Spleen (tissue), 13 donors: ENCODE measurements at places on chromosomes 5 and 9.

DNA sequence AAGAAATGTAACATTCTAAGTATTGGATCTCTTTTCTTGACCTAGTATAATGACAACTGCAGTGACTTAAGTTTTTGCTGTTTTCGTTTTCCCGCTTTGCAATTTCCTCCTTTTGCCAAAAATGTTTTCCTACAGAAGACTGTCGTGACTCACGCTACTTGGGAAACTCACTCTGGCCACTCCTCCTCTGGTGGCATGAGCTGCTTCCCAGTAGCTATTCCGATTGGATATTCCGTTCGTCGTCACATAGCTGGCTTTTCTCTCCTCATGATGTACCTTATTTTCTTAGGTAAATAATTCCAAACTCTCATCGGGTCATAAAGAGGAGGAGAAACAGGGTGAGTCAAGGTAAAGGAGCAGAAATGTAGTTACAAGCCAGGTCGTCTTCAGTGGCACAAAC, 64.9 kb downstream of the GOLPH3 start:
- DNase-seq, result no peak
- peaks cover 59% of the 10 kb centered on the region for H3K36me3 ChIP-seq
- H3K4me3 ChIP-seq, result no peak overlapping the region
- H3K4me1 ChIP-seq, result no peaks in the 10 kb centered on the region

- H3K27me3 ChIP-seq, result no peaks in the 10 kb centered on the region
- H3K4me1 ChIP-seq, result no peaks in the 10 kb centered on the region
- H3K27ac ChIP-seq, result no peak overlapping the region
- DNase-seq, result no peak
- no peaks in the 10 kb centered on the region for H3K36me3 ChIP-seq
These were observed 1.8 kb downstream of the NUDT12 start for GRCh38 chr5:103560826-103561225.

- no peaks in the 10 kb centered on the region for H3K36me3 ChIP-seq
- no peak overlapping the region for H3K27ac ChIP-seq
- H3K4me1 ChIP-seq, result no peaks in the 10 kb centered on the region
- H3K27me3 ChIP-seq, result no peaks in the 10 kb centered on the region
- no peak overlapping the region for H3K4me3 ChIP-seq
- DNase-seq, result no peak
These were observed 632.4 kb downstream of the SEMA5A start for GRCh38 chr5:8913522-8913921.

- no peak overlapping the region for H3K4me3 ChIP-seq
- no peaks in the 10 kb centered on the region for H3K36me3 ChIP-seq
- DNase-seq, result peak; percentile 80
- H3K27ac ChIP-seq, result no peak overlapping the region
- peaks cover 98% of the 10 kb centered on the region for H3K4me1 ChIP-seq
These were observed 34.1 kb downstream of the NEK6 start for GRCh38 chr9:124291801-124292396.

- H3K36me3 ChIP-seq, result no peaks in the 10 kb centered on the region
- H3K4me1 ChIP-seq, result no peaks in the 10 kb centered on the region
- H3K27ac ChIP-seq, result peak within 1 kb of the TSS; percentile 91
- no peak for DNase-seq
- H3K4me3 ChIP-seq, result peak within 1 kb of the TSS; percentile 92
- H3K27me3 ChIP-seq, result no peaks in the 10 kb centered on the region
These were observed at the start of gene FER for GRCh38 chr5:108747774-108748400. FER (plus strand) TSS chr5:108747897; CDS start chr5:108798183, 50,286 bp downstream.

GRCh38 chr5:170791325-170791954, 7.9 kb downstream of the GABRP start:
- DNase-seq, result no peak
- H3K36me3 ChIP-seq, result no peaks in the 10 kb centered on the region
- H3K4me1 ChIP-seq, result no peaks in the 10 kb centered on the region
- H3K27ac ChIP-seq, result no peak overlapping the region
- no peaks in the 10 kb centered on the region for H3K27me3 ChIP-seq

DNA sequence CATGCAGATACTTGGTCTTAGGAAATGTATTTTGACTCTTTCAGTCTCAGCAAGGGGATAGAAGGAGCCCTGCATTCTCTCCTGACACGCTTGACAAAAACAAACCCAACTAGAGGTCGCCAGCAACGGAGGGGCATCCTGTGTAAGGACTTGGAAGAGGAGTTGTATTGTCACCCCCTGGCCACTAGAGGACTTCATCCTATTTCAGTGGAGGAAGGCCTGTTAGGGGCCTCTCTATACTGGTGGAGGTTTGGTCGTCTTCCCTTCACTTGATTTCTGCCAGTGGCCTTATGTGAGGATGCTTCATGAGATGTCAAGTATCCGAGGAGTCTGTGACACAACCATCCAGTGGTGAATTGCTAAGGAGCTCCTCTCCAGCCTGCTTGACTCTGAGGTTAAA, 122.8 kb upstream of the STC2 start:
- no peak overlapping the region for H3K4me3 ChIP-seq
- H3K27ac ChIP-seq, result no peak overlapping the region
- H3K36me3 ChIP-seq, result no peaks in the 10 kb centered on the region
- H3K27me3 ChIP-seq, result no peaks in the 10 kb centered on the region

- peaks cover 8% of the 10 kb centered on the region for H3K4me1 ChIP-seq
- H3K36me3 ChIP-seq, result no peaks in the 10 kb centered on the region
- H3K4me3 ChIP-seq, result no peak overlapping the region
- H3K27ac ChIP-seq, result no peak overlapping the region
- H3K27me3 ChIP-seq, result no peaks in the 10 kb centered on the region
- no peak for DNase-seq
These were observed 47.2 kb downstream of the ARHGEF28 start for GRCh38 chr5:73673161-73673591.

DNA sequence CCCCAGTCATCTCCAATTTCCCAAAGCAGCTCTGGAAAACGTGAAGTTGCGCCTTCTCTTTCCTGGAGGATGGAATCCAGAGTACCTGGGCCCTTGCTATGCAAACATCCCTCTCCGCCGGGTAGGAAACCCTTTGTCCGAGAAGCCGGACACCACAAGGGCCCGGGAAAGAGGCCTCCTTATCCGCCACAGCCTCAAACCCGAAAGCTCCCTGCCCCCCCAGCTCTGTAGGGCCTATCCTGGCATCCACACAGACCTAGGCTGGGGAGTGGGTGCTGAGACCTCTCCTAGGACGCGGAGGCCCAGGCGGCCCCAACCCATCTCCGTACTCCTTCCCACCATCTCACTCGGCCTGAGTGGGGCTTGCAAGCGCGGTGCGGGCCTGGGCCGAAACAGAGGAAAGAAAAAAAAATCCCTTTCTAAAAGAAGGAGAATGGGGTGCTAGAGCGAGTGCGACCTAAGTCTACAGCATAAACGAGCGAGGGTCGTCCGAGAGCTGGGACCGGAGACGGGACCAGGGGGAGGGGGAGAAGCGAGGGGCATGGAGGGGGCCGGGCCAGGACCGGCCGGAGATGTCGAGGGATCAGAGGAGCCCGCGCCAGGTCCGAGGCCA, 624 bp downstream of the FBXW11 start:
- H3K27me3 ChIP-seq, result no peaks in the 10 kb centered on the region
- no peaks in the 10 kb centered on the region for H3K36me3 ChIP-seq
- H3K4me1 ChIP-seq, result peaks cover 64% of the 10 kb centered on the region
- DNase-seq, result peak; percentile 86
- H3K27ac ChIP-seq, result peak overlapping the region; percentile 92

- H3K27me3 ChIP-seq, result no peaks in the 10 kb centered on the region
- H3K4me1 ChIP-seq, result peaks cover 31% of the 10 kb centered on the region
- H3K36me3 ChIP-seq, result no peaks in the 10 kb centered on the region
These were observed 296.5 kb downstream of the ARHGAP26 start for GRCh38 chr5:143066556-143067281.

- no peak overlapping the region for H3K27ac ChIP-seq
- no peak overlapping the region for H3K4me3 ChIP-seq
- no peaks in the 10 kb centered on the region for H3K4me1 ChIP-seq
- DNase-seq, result no peak
These were observed 248.7 kb upstream of the SLC30A5 start for GRCh38 chr5:68845131-68845530.

GRCh38 chr5:36070687-36071571, 4.2 kb upstream of the UGT3A2 start:
- peak overlapping the region; percentile 71 for H3K27ac ChIP-seq
- H3K4me1 ChIP-seq, result no peaks in the 10 kb centered on the region
- DNase-seq, result no peak
- no peaks in the 10 kb centered on the region for H3K36me3 ChIP-seq
- peak overlapping the region; percentile 38 for H3K4me3 ChIP-seq
- peaks cover 20% of the 10 kb centered on the region for H3K27me3 ChIP-seq

GRCh38 chr9:6354072-6354686, 26.0 kb downstream of the TPD52L3 start:
- H3K4me3 ChIP-seq, result no peak overlapping the region
- no peak overlapping the region for H3K27ac ChIP-seq
- no peaks in the 10 kb centered on the region for H3K4me1 ChIP-seq

GRCh38 chr9:89116805-89117192, 61.8 kb downstream of the SHC3 start:
- H3K4me3 ChIP-seq, result no peak overlapping the region
- H3K27ac ChIP-seq, result no peak overlapping the region
- no peak for DNase-seq
- H3K27me3 ChIP-seq, result no peaks in the 10 kb centered on the region
- no peaks in the 10 kb centered on the region for H3K4me1 ChIP-seq

GRCh38 chr9:19809422-19810269, 20.8 kb upstream of the SLC24A2 start:
- no peaks in the 10 kb centered on the region for H3K36me3 ChIP-seq
- DNase-seq, result no peak
- H3K27me3 ChIP-seq, result no peaks in the 10 kb centered on the region
- no peak overlapping the region for H3K4me3 ChIP-seq

- H3K4me1 ChIP-seq, result peaks cover 95% of the 10 kb centered on the region
- peaks cover 16% of the 10 kb centered on the region for H3K36me3 ChIP-seq
- peak; percentile 65 for DNase-seq
- no peaks in the 10 kb centered on the region for H3K27me3 ChIP-seq
- H3K4me3 ChIP-seq, result no peak overlapping the region
- no peak overlapping the region for H3K27ac ChIP-seq
These were observed 5.3 kb downstream of the BRD3 start for GRCh38 chr9:134062461-134063087.

GRCh38 chr9:89313842-89314241, 2.8 kb downstream of the CKS2 start:
- H3K36me3 ChIP-seq, result no peaks in the 10 kb centered on the region
- no peak overlapping the region for H3K4me3 ChIP-seq
- H3K27ac ChIP-seq, result peak overlapping the region; percentile 9
- no peak for DNase-seq

- peaks cover 32% of the 10 kb centered on the region for H3K4me1 ChIP-seq
- peak overlapping the region; percentile 98 for H3K27ac ChIP-seq
- H3K27me3 ChIP-seq, result no peaks in the 10 kb centered on the region
- DNase-seq, result no peak
- H3K4me3 ChIP-seq, result peak overlapping the region; percentile 77
These were observed 1.7 kb upstream of the TENT4A start for GRCh38 chr5:6711409-6712141.

- H3K4me3 ChIP-seq, result no peak overlapping the region
- no peaks in the 10 kb centered on the region for H3K27me3 ChIP-seq
- no peak overlapping the region for H3K27ac ChIP-seq
- H3K4me1 ChIP-seq, result no peaks in the 10 kb centered on the region
- no peaks in the 10 kb centered on the region for H3K36me3 ChIP-seq
These were observed 273.5 kb downstream of the SLF1 start for GRCh38 chr5:94891972-94892371.

GRCh38 chr5:133635051-133635450, 22.7 kb upstream of the FSTL4 start:
- DNase-seq, result no peak
- no peak overlapping the region for H3K4me3 ChIP-seq
- H3K27me3 ChIP-seq, result no peaks in the 10 kb centered on the region
- no peaks in the 10 kb centered on the region for H3K4me1 ChIP-seq
- H3K27ac ChIP-seq, result no peak overlapping the region
- no peaks in the 10 kb centered on the region for H3K36me3 ChIP-seq

GRCh38 chr9:1120500-1121165, 70.5 kb downstream of the DMRT2 start:
- DNase-seq, result no peak
- H3K4me1 ChIP-seq, result no peaks in the 10 kb centered on the region
- no peak overlapping the region for H3K4me3 ChIP-seq

DNA sequence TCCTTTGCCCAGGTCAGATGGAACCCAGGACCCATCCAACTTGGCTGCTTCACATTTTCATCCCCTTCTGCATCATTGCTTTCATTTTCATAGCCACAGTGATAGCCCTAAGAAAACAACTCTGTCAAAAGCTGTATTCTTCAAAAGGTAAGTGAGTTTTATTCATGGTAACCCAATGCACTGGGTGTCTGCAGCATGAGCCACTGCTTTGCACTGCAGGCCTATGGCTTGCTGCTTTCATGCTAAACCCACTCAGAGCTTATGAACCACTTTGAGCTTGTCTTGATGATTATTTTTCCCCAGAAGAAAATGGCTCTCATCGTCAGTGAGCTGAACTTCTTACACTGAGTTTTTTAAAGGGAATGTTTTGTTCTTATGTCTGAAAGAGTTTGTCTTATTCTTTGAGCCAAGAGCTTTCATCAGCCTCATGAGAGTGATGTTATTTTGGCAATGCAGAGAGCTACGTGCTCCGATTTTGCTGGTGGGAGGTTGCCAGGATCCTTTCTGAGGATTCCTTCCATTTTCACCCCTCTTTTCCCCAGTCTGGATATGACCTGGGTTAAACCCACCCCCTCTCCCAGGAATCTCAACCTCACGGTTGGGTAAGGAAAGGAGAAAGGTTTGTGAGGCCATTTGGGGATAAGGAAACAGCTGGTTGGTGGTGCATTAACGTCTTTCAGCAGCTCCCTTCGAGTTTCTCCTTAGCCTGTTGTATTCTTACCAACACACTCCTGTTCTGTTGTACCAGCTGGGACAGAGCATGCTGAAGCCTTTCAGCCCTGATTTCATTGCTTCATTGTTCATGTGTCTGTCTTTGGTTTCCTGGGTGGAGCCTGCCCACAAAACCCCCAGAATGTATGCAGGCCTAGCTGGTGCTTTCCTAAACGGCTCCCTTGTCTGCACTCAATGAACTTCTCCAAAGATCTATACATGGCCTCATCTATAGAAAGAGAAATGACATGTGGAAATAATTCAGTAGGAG, 47.6 kb downstream of the PDCD1LG2 start:
- no peaks in the 10 kb centered on the region for H3K27me3 ChIP-seq
- no peak for DNase-seq
- no peaks in the 10 kb centered on the region for H3K36me3 ChIP-seq
- H3K4me3 ChIP-seq, result no peak overlapping the region
- peak overlapping the region; percentile 23 for H3K27ac ChIP-seq

- no peaks in the 10 kb centered on the region for H3K36me3 ChIP-seq
- no peak overlapping the region for H3K4me3 ChIP-seq
- DNase-seq, result no peak
- H3K27me3 ChIP-seq, result no peaks in the 10 kb centered on the region
These were observed 178.3 kb downstream of the HSPA4 start for GRCh38 chr5:133229931-133230664.

- H3K36me3 ChIP-seq, result peaks cover 4% of the 10 kb centered on the region
- H3K4me1 ChIP-seq, result peaks cover 5% of the 10 kb centered on the region
- no peak overlapping the region for H3K27ac ChIP-seq
- no peak for DNase-seq
These were observed 213.2 kb downstream of the NR3C1 start for GRCh38 chr5:143190260-143190810.

- H3K27ac ChIP-seq, result no peak overlapping the region
- H3K36me3 ChIP-seq, result no peaks in the 10 kb centered on the region
- H3K27me3 ChIP-seq, result no peaks in the 10 kb centered on the region
- H3K4me1 ChIP-seq, result no peaks in the 10 kb centered on the region
These were observed 64.6 kb downstream of the IL31RA start for GRCh38 chr5:55915783-55916182.

- no peaks in the 10 kb centered on the region for H3K27me3 ChIP-seq
- no peaks in the 10 kb centered on the region for H3K36me3 ChIP-seq
- H3K4me1 ChIP-seq, result no peaks in the 10 kb centered on the region
- H3K4me3 ChIP-seq, result no peak overlapping the region
- H3K27ac ChIP-seq, result no peak overlapping the region
These were observed 300.0 kb downstream of the MAST4 start for GRCh38 chr5:66896171-66896570.
